ENCODE measurements at places on chromosomes 4 and X.

- no peak overlapping the region for H3K4me3 ChIP-seq
- no peaks in the 10 kb centered on the region for H3K4me1 ChIP-seq
- no peaks in the 10 kb centered on the region for H3K27me3 ChIP-seq
- no peak for DNase-seq
- no peaks in the 10 kb centered on the region for H3K36me3 ChIP-seq
These were observed 21.7 kb downstream of the DDIT4L start for GRCh38 chr4:100168521-100168920.

DNA sequence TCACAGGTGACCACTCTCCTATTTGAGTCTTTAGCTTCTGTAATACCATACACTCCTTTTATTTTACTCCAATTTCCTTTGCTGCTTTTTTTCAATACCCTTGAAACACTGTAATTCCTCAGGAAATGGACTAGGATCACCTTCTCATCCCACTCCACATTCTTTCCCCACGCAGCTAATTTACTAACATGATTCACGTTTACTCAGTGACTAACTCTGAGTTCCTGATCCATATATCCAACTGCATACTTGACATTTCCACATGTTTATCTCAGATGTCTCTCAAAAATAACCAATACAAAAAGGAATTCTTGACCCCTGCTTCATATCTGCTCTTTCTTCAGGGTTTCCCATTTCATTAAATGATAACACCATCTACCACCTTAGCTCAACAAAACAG lies 19.9 kb downstream of the RPS6KA6 start:
- H3K27me3 ChIP-seq, result no peaks in the 10 kb centered on the region
- H3K27ac ChIP-seq, result no peak overlapping the region
- no peak overlapping the region for H3K4me3 ChIP-seq
- no peaks in the 10 kb centered on the region for H3K4me1 ChIP-seq
- no peaks in the 10 kb centered on the region for H3K36me3 ChIP-seq

GRCh38 chr4:98939438-98939837 lies 10.5 kb upstream of the EIF4E start:
- H3K27me3 ChIP-seq, result no peaks in the 10 kb centered on the region
- H3K27ac ChIP-seq, result no peak overlapping the region
- no peak for DNase-seq
- H3K4me3 ChIP-seq, result no peak overlapping the region

- H3K4me3 ChIP-seq, result no peak overlapping the region
- no peaks in the 10 kb centered on the region for H3K27me3 ChIP-seq
These were observed 863.3 kb downstream of the CENPC start for GRCh38 chr4:66681962-66682361.

DNA sequence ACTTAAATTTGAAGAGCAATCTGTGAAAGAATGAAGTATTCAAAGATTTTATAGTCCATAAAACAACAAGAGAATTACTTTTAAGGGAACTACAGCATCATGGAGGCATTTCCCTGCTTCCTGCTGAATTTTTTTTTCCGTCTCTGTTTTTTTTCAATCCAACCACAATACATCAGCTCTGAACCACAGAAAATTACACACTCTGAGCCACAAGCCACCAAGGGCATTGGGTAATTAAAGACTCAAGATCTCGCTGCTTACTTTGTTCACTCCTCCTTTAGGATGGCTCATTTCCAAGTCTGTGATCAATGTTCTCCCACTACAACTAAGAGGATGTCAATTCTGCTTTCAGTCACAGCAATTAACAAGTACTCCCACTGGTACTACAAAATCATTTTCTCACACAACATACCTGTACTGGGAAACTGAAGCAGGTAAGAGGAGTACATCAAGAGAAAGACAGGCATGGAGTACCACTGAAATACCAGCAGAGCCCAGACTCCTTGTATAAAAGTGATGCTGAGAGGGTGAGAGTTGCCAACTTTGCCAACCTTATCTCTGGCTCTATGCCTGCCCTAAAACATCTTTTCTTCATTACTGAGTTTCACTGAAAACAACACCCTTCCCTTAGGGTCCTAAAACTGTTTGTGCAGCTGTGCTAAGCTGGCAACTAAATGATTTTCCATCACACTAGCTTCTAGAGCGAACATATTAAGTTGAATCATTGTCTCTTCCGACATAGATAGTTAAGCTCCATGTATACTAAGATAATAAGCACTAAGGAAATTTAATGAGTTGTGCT lies 105.8 kb upstream of the MAGEB18 start:
- no peaks in the 10 kb centered on the region for H3K36me3 ChIP-seq
- H3K27me3 ChIP-seq, result no peaks in the 10 kb centered on the region
- H3K4me3 ChIP-seq, result no peak overlapping the region
- no peak overlapping the region for H3K27ac ChIP-seq
- no peak for DNase-seq

- no peak for DNase-seq
- no peaks in the 10 kb centered on the region for H3K27me3 ChIP-seq
- no peak overlapping the region for H3K27ac ChIP-seq
- H3K36me3 ChIP-seq, result no peaks in the 10 kb centered on the region
- no peaks in the 10 kb centered on the region for H3K4me1 ChIP-seq
These were observed 328.8 kb upstream of the GATB start for GRCh38 chr4:152089584-152089983.

DNA sequence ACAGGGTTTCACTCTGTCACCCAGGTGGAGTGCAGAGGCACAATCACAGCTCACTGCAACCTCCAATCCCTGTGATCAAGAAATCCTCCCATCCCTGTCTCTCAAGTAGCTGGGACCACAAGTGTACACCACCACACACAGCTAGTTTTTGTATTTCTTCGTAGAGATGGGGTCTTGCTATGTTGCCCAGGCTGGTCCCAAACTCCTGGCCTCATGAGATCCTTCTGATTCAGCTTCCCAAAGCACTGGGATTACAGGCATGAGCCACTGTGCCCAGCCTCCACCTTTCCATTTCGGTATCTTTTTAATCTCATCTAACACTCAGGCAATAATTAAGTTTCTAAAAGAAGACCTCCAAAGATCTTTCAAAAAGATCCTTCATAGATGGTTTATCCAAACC lies 22.9 kb downstream of the ADGRA3 start:
- H3K4me3 ChIP-seq, result no peak overlapping the region
- H3K4me1 ChIP-seq, result no peaks in the 10 kb centered on the region
- DNase-seq, result no peak
- H3K27me3 ChIP-seq, result no peaks in the 10 kb centered on the region
- H3K36me3 ChIP-seq, result no peaks in the 10 kb centered on the region
- H3K27ac ChIP-seq, result no peak overlapping the region

DNA sequence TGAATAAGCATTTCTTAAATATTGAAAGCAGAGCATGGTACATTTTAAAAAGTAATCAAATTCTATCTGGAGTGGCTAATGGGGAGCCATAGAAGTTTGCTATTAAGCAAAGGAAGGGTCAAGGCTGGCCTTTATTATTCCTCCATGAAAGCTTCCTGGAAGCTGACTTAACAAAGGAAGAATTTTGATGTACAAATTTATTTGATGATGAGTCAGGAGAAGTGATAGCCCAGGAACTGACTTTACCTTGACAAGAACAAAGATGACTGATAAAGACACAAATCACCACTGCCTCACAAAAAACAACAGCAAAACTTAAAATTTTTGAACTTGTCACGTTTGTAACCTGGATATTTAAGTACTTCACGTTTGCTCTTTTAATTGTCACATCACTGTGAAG lies 872.1 kb downstream of the PCDH7 start:
- no peak overlapping the region for H3K4me3 ChIP-seq
- no peak for DNase-seq
- H3K4me1 ChIP-seq, result no peaks in the 10 kb centered on the region

GRCh38 chrX:10901290-10901633 lies 209.9 kb upstream of the HCCS start:
- no peaks in the 10 kb centered on the region for H3K4me1 ChIP-seq
- H3K4me3 ChIP-seq, result no peak overlapping the region
- no peaks in the 10 kb centered on the region for H3K36me3 ChIP-seq
- no peak for DNase-seq

DNA sequence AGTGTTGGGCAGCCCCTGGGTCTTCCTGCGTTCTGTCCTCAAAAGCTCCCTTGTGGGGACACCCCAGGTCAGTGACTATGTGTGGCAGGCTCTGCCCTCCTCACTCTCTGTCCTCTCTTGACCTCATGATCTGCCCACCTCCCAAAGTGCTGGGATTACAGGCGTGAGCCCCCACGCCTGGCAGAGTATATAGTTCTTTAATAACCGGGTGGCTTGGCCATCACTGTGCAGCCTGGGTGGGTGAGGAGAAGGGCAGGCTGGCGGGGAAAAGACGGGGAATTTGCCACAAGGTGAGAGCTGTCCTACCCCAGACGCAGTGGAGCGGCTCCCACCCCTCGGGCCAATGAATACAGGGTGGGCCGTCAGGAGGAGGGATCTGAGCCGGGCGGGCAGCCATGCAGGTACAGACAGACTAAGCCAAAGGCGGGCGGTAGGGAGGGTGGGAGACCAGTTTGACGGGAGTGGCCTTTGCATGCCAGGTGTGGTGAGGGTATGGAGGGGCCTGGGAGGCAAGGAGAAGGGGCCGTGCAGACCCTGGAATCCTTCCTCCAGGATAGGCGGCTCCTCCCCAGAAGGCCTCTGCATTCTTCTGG lies 2.5 kb downstream of the SH3BP2 start:
- no peak overlapping the region for H3K4me3 ChIP-seq
- H3K27me3 ChIP-seq, result no peaks in the 10 kb centered on the region
- no peaks in the 10 kb centered on the region for H3K36me3 ChIP-seq
- H3K27ac ChIP-seq, result no peak overlapping the region
- H3K4me1 ChIP-seq, result peaks cover 18% of the 10 kb centered on the region

GRCh38 chr4:113602646-113603228 lies 158.8 kb downstream of the CAMK2D start:
- no peak overlapping the region for H3K4me3 ChIP-seq
- no peaks in the 10 kb centered on the region for H3K4me1 ChIP-seq
- H3K27ac ChIP-seq, result no peak overlapping the region

- H3K27ac ChIP-seq, result peak overlapping the region; percentile 83
- H3K36me3 ChIP-seq, result no peaks in the 10 kb centered on the region
- H3K4me1 ChIP-seq, result peaks cover 5% of the 10 kb centered on the region
- no peaks in the 10 kb centered on the region for H3K27me3 ChIP-seq
These were observed 243.1 kb downstream of the ANK2 start for GRCh38 chr4:113292371-113293042.

GRCh38 chr4:85964298-85964697 lies 395.6 kb downstream of the MAPK10 start:
- H3K36me3 ChIP-seq, result no peaks in the 10 kb centered on the region
- H3K27ac ChIP-seq, result no peak overlapping the region
- DNase-seq, result no peak
- no peaks in the 10 kb centered on the region for H3K27me3 ChIP-seq
- no peak overlapping the region for H3K4me3 ChIP-seq

- H3K4me1 ChIP-seq, result no peaks in the 10 kb centered on the region
- peak; percentile 73 for DNase-seq
- H3K27me3 ChIP-seq, result no peaks in the 10 kb centered on the region
- H3K4me3 ChIP-seq, result peak overlapping the region; percentile 73
- H3K27ac ChIP-seq, result peak overlapping the region; percentile 56
These were observed 818 bp downstream of the RAI2 start for GRCh38 chrX:17860179-17860780.

DNA sequence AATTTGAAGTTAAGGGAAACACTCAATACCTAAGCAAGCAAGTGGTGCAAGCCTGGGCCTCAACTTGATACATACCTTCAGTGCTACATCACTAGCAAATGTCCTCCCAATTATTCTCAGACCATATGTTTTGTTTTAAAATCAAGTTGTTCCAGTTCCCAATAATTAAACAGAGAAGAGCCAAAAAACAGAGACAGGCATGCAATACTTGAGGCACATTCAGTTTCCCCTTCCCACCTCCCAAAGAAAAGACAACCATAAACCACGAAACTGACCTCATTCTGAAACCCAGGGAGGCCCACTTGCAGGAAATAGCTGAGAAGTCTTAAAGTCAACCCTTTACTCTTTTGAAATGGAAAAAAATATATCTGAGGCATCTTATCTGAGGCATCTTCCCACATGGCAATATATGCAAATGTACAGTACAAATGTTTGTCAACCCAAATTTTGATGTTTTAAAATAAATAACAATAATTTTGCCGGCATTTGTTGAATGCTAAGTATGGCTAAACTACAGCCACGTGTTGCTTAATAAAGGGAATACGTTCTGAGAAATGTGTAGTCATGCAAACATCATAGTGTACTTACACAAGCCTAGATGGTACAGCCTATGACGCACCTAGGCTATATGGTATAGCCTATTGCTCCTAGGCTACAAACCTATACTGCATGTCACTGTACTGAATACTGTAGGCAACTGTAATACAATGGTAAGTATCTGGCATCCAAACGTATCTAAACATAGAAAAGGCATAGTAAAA lies 147.5 kb downstream of the TSPAN5 start:
- no peak overlapping the region for H3K27ac ChIP-seq
- no peak overlapping the region for H3K4me3 ChIP-seq
- no peak for DNase-seq
- H3K4me1 ChIP-seq, result peaks cover 13% of the 10 kb centered on the region
- H3K27me3 ChIP-seq, result no peaks in the 10 kb centered on the region
- H3K36me3 ChIP-seq, result no peaks in the 10 kb centered on the region

- H3K36me3 ChIP-seq, result no peaks in the 10 kb centered on the region
- no peak overlapping the region for H3K27ac ChIP-seq
- H3K27me3 ChIP-seq, result no peaks in the 10 kb centered on the region
- no peak for DNase-seq
These were observed 57.2 kb downstream of the CASP6 start for GRCh38 chr4:109645874-109646710.

DNA sequence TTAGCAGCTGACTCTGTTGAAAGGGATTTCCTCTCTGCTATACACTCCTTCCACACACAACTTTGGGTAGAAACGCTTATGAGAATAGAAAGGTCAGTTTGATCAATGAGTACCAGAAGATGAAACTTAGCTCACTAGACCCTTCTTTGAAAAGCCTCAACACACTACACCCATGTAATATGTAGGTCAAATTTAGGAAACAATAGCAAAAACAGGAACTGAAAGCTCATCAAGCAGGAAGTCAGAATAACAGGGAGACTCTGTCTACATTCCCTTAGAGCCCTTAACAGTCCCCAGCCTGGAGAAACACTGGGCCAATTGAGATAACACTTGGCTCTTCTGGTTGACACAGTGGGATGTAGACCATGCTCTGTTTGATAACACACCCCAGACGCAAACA lies 30.7 kb downstream of the SRPX2 start:
- H3K27me3 ChIP-seq, result no peaks in the 10 kb centered on the region
- H3K27ac ChIP-seq, result no peak overlapping the region
- no peak overlapping the region for H3K4me3 ChIP-seq
- no peak for DNase-seq

GRCh38 chrX:106952988-106953387 lies 32.8 kb downstream of the CLDN2 start:
- H3K36me3 ChIP-seq, result no peaks in the 10 kb centered on the region
- DNase-seq, result no peak
- no peaks in the 10 kb centered on the region for H3K4me1 ChIP-seq
- H3K27ac ChIP-seq, result no peak overlapping the region
- H3K27me3 ChIP-seq, result no peaks in the 10 kb centered on the region

All from ovary (tissue), 10 donors.